ENCODE measurements at places on chromosomes 1 and 21.

DNA sequence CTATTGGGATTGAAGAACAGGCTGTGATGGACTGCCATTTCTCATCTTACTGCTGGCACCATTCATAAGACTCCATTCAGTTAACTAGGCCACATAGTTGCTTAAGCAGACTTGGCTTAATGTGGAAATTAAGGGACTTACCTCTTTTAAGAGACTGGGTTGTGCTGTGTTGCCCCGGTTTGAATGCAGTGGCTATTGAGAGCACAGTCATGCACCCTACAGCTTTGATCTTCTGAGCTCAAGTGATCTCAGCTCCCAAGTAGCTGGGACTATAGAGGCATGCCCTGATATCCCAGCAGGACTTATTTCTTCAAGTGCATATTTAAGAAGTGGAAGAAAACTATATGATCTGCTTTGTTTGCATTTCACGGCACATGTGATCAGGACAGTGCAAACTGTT, 181.1 kb downstream of the RASAL2 start:
- no peak for DNase-seq

DNA sequence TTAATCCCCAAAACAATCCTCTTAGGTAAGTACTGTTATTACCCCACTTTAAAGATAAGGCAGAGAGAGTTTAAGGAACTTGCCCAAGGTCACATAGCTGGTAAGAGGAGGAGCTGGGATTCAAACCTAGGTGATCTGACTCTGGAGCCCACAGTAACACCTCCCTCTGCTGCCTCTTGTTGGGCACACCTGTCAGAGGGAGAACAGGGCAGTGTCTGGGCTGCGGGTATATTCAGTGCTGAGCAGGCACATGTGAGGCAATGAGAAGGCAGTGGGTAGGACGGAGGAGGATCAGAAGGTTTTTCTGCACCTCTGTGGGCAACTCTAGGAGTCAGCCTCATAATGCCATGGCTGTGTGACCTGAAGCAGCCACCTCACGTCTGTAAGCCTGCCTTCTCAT, 1.8 kb downstream of the HPCA start:
- no peak for DNase-seq

GRCh38 chr1:56550138-56550858, 29.1 kb downstream of the PLPP3 start:
- no peak for DNase-seq

DNA sequence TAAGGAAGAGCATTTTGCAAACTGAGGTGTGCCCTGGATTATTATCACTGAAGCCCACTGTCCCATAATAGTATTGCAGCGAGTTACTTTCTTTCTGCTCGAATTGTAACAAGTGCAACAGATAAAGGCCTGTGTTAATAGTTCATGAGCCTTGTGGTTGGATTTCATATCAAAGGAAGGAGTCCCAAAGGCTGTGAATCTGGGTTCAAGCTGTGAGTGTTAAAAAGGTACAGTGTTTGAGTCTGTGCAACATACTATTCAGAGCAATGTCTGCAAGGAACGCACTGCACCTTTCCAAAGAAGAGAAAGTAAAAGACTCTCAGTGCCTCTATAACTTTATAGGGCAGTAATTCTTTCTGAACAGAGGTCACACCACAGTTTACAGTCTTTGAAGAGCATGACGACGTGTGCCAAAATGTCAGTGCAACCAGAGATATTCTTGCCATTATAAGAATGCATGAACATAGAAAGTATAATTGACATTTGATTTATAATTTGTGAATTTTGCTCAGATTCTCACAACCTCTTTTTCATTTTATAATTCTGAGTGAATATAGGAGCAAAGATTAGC, 79.1 kb downstream of the CDC7 start:
- DNase-seq = no peak

- peak; percentile 29 for DNase-seq
Observed at GRCh38 chr1:113759333-113760101, at the start of gene PHTF1. Gene PHTF1, minus strand, starts transcription at chr1:113759486. Its CDS starts 783 bp downstream, at chr1:113758703.

GRCh38 chr1:202591515-202591914, 118.7 kb downstream of the SYT2 start:
- DNase-seq = no peak

GRCh38 chr1:67674260-67675011, 10.6 kb upstream of the GADD45A start:
- DNase-seq = no peak

GRCh38 chr1:77282866-77283539, 1.2 kb downstream of the AK5 start:
- no peak for DNase-seq

- no peak for DNase-seq
Observed at GRCh38 chr1:53545663-53546408, 86.6 kb downstream of the DMRTB1 start.

DNA sequence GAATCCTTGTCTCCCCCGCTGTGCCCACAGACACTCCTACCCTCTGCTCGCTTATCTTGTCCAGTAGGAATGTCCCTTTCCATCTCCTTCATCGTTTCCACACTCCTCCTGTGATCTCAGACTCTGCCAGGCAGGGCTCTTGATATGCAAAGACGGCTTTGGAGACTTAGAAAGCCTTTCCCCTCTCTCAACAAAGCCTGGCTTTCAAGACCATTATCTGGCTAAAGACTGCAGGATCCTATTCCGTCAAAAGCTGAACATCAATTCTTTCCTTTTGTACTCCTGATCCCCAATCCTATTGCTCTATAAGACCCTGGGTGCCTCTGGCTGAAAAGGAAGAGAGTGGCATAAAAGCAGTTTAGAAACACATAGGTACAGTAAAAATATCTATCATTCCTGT, 63.9 kb downstream of the SDC3 start:
- no peak for DNase-seq

DNA sequence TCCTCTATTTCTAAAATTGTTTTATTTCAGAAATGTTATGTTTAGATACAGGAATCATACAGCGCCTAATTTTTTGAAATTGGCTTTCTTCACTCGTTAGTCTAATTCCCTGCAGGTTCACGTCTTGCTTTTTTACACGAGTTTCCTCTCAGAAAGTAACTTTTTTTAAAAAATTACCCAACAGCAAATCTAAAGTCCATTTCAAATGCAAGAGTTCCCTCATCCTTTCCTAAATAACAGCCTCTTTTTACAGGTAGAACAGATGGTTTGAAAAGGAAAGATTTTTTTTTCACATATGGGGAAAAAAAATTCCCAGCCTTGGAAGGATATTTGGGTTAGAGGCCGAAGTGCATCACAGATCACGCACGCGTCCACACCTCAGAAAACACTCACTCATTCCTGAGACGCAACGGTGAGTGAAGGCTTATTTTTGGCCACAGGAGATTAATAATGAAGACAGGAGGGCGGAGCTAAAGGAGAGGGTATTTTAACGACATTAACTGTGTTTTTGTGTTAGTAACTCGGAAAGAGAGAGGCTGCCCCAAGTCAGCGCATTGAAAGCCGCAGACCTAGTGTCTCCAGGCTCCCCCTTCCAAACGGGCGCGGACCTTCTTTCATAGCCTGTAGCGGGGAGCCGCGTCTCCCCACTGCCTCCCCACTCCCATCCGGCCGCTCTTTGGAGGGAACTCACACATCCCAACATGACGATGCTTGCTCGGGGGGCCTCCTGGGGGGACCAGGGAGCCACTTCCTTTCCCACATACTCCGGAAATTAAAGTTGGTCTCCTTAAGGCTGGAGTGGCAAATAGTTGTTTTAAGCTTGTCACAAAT, 969 bp upstream of the RIPK4 start:
- no peak for DNase-seq

- no peak for DNase-seq
Observed at GRCh38 chr21:42681296-42682206, 28.1 kb downstream of the PDE9A start.

DNA sequence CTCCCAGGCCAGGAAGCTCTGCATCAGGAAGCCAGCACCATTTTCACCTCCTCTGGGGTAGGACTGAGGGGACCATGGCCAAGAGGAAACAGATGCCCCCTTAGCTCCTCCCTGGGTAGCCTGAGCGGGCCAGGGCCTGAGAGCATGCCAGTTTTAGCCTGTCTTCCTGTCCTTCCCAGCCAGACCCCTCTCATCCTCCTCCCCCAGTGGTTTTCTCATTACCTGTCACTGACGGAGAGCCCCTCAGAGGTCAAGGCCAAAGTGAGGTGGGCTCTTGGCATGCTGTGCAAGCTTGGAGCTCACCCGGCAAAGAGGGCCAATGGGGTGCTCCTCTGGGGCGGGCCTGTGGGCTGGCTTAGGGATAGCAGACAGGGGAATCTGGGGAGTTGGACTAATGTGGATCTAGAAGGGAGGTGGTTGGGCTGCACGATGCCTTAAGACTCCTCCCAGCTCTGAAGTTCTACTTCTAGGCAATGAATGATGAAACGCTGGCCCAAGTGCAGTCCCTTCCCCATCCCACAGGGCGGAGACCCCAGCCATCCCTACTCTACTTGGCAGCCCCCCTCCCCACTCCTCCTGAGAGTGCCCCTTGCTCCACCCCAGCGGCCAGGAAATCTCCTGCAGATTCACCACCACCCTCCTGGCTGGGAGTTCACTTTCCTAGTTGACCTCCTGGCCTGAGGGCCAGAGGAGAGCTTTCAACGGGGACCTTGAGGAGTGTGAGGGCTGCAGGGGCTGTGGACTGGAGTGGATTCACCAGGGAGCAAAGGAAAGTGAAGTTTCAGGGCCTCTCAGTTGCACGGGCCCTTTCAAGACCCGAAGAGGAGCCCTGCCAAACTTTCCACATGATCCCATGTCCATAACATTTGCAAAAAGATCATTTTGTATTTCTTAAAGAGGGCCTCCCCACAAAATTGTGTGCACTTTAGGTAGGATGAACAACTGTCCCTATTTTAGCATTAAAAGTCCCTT, 9.4 kb upstream of the LMNA start:
- no peak for DNase-seq

- no peak for DNase-seq
Observed at GRCh38 chr1:153611356-153611755, 1.6 kb downstream of the S100A16 start.

DNA sequence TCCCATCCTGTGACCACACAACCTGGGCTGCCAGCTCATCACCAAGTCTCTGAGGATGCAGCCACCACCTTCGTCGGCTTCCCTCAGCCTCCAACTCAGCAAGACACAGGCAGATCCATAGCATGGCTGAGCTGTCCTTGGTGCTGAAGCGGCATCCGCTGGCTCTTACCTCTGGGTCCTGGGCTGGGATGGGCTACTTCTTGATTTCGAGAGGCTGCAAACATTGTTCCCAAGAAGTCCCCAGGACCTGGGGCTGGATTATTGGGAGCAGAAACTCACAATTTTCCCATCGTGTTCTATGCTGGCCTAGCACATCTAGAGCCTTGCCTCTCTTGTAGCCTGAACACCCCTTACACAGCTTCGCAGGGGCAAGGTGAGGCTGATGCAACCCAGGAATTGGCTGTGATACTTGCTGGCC, 24.9 kb upstream of the C1QA start:
- DNase-seq = no peak

DNA sequence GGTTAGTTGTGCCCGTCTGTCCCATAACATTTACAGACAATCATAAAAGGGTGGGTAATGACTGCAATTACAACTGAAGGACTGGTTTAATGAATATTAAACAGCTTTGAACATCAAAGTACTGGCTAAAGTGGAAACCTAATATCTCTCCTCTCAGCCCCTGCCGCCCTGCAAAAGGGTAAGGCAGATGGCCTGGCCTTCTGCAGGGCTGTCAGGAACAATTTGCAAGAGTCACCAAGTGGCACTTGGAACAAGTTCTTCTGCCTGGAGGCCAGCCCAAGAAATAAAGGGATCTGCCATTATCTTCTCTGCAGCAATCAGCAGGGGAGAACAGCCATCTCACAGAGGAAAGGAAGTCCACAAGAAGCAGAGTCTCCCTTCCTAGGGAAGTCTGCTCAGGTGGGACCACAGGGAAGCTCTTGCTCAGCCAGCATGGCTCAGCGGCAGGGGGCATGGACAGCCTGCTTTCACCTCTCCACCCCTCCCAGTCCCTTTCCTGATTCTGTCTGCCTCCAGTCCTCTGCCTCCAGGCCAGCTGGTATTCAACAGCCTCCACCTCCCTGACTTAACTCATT, 96.1 kb downstream of the TRABD2B start:
- no peak for DNase-seq

DNA sequence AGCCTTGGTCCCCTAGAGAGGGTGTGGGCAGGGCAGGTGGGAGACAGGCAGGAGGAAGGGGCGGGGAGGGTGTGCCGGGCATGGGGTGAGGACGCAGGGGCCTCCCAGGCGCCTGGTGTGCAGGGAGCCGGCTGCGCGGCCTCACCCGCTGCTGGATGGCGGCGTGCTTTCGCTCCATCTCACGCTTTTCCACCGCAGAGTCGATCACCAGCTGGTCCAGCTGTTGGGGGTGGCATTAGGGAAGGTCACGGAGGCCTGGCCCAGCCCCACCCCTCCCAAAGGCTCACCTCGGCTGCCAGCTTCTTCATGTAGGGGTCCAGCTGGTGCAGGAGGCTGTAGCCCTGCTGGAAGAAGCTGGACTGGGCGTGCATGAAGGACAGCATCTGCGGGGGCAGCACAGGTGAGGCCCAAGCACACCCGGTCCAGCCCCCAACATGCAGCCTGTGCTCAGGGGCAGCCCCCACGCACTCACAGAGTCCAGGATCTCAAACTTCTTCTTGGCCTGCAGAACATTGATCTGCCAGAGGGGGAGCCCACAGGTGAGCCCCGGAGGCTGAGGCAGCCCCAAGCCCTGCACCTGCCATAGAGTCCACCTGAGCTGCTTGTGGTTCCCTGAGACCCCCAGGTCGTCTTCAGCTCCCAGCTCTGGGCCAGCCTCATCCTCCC, 7.9 kb downstream of the ACAP3 start:
- DNase-seq = no peak

DNA sequence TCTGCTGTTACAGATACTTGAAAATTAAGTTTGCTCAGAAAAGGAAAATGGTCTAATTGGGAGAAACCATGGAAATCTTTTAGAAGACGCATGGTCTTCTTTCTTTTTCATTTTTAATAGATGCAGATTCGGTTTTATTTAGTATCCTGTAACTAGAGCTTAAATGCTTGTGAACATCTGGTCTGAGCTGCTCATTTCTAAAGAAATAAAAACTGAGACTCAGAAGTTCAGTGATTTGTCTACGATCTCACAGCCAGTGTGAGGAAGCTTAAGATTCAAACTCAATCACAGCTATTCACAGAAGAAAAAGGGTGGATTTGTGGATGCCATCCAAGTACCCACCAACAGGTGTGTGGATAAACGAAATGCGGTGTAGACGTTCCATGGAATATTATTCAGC, 80.0 kb upstream of the TIAM1 start:
- DNase-seq = no peak

DNA sequence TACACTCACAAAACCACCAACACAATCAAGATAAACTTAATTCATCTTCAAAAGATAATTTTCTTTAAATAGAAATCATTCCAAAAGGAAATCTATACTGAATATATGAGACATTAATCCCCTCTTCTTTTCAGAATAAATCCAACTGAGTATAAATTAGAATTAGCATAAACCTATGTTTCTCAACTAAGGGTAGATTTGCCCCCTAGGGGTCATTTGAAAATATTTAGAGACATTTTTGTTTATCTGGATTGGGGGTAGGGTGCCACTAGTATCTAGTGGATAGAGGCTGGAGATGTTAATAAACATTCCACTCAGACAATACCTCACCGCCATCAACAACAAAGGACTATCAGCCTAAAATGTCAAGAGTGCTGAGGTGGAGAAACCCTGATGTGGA, 6.5 kb upstream of the TNFSF4 start:
- no peak for DNase-seq

- no peak for DNase-seq
Observed at GRCh38 chr1:33045246-33045645, 8.6 kb upstream of the AK2 start.

GRCh38 chr1:206772243-206772937, at the start of gene IL10:
Gene IL10, minus strand, starts transcription at chr1:206772494. Its CDS starts 59 bp downstream, at chr1:206772435.
- DNase-seq = no peak

Measured in activated CD8-positive, alpha-beta memory T cell treated with anti-CD3 and anti-CD28 coated beads for 4 hours (primary cell).